ENCODE measurements at places on chromosomes 1 and 21.

GRCh38 chr21:25967181-25967900 lies 203.2 kb downstream of the APP start:
- DNase-seq: no peak

GRCh38 chr1:70353601-70354331 lies 756 bp downstream of the ANKRD13C start:
- DNase-seq: no peak

- no peak for DNase-seq
Observed at GRCh38 chr1:153598309-153599172, 14.4 kb downstream of the S100A16 start.

DNA sequence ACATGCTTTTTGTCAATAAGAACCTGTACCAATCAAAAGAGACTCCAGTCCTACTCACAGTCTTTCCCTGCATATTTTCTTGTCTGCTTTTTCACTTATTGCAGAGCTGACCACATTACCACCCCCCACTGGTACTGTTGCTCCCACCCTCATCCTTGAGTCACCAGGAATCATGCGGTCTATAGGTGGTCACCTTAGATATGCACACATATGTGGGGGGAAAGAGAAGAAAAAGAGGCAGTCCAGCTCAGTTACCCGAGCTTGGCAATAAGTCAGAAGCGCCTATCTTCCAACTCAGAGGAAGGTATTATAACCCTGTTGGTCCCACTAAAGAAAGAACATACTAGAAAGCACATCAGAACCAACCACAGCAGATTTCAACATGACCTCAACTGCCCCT lies 119.2 kb downstream of the SMYD2 start:
- no peak for DNase-seq

- no peak for DNase-seq
Observed at GRCh38 chr1:46671554-46671953, at the start of gene TEX38. TEX38 (plus strand) TSS chr1:46671854; CDS start chr1:46671935, 81 bp downstream.

DNA sequence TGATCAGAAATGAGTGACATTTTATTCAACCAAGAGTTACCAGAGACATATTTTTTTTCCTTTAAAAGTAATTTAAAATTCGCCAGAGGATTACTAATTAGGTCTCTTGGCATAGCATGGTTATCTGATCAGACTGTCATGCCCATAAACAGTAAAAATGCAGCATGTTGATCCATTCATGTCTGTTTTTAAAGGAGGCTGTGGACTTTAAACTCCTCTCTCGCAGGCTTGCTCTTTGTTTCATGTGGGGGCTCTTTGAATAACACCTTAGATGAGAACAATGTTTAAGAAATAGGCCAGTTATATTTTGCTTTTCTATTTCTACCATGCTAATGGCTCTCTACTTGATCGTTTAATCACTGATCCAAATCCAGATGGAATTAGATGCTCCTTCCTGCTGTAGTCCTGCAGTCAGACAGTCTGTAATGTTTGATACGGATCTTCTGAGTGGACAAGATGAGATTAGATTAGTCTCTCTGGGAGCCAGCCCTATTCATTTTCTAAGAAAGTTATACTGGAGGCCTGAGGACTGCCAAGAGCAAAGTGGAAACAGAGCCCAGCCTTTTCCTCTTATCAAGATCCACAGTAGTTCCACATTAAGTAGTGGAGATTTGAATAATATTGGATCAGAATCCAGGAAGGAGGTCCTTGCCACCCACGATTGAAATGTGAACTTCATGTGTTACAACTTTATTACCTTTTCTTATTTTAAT lies 197.4 kb downstream of the HS2ST1 start:
- no peak for DNase-seq

Measured in stimulated activated CD4-positive, alpha-beta T cell treated with anti-CD3 and anti-CD28 coated beads, TNF-alpha, amount 100 ng/mL, for 4 hours (primary cell).